Activated CD4-positive, alpha-beta T cell treated with anti-CD3 and anti-CD28 coated beads for 48 hours (primary cell): ENCODE measurements at places on chromosomes 3 and 15.

- no peak for DNase-seq
Measured at GRCh38 chr3:184239708-184240107, 9.1 kb downstream of the ALG3 start.

- DNase-seq, result no peak
Measured at GRCh38 chr15:56356616-56357015, 8.6 kb upstream of the TEX9 start.

- no peak for DNase-seq
Measured at GRCh38 chr15:77120576-77120975, 49.7 kb upstream of the TSPAN3 start.

GRCh38 chr3:149464542-149465328, 9.8 kb upstream of the TM4SF4 start:
- DNase-seq, result no peak

- no peak for DNase-seq
Measured at GRCh38 chr3:181622365-181622764, 89.4 kb upstream of the SOX2 start.

DNA sequence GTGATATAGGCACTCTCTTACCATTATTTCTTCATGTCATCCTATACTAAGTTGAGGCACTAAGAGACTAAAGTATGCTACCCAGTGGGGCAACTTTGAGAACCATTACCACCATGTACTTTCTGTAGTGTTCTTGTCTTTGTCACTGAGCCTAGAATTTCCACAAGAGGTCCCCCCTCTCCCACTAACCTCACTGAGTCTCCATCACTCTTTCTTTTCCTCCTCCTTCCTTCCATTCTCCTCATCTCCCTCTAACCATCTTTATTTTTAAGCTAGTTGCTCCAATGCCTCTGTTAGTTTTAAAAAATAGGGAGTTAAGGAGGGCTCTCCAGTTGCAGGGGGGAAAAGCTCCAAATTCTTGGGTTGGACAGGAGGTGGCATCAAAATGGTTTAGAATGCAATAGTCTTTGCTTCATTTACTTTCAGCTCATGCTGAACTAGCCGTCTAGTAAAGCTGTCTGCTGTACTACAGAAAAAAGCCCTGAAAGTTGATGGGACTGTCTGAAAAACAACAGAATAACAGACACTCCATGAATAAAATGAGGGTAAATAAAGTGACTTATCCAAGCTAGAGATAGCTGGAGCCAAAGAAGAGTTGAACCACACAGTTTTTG, 85.1 kb upstream of the MYRIP start:
- no peak for DNase-seq

GRCh38 chr15:68312701-68313204, 35.2 kb downstream of the FEM1B start:
- no peak for DNase-seq

GRCh38 chr15:69600556-69601085, 148.0 kb downstream of the RPLP1 start:
- no peak for DNase-seq

DNA sequence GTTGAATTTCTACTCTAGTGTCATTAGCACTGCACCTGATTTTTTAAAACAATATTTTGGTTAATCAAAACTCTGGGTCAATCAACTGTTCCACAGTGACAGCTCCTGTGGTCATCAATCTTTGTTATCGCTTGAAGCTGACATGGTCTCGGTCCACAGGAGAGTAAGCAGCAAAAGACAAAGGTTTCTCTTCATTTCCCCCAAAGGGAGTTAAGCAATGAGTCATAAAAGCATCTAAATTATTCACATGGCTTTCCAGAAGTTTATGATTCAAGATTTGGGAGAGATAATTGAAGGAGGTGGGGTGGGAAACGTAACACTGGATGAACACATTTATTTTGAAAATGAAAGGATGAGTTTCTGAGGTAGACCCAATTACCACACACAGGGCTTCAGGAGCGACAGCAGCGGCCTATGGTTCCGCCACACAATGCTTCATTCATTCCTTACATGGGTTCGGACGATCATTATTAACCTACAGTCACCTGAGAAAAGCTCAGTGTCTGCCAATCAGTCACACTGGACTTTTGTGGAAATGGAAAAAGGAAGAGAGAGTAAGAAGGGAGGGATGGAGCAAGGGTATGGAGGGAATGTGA, 505.1 kb downstream of the FHIT start:
- DNase-seq, result no peak

DNA sequence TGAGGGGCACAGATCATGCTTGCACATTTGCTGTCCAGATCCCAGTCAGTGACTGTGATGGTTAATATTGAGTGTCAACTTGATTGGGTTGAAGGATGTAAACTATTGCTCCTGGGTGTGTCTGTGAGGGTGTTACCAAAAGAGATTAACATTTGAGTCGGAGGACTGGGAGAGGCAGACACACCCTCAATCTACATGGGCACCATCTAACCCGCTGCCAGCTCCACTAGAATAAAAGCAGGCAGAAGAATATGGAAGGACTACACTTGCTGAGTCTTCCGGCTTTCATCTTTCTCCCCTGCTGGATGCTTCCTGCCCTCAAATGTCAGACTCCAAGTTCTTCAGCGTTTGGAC, 5.1 kb downstream of the GP9 start:
- DNase-seq, result no peak

DNA sequence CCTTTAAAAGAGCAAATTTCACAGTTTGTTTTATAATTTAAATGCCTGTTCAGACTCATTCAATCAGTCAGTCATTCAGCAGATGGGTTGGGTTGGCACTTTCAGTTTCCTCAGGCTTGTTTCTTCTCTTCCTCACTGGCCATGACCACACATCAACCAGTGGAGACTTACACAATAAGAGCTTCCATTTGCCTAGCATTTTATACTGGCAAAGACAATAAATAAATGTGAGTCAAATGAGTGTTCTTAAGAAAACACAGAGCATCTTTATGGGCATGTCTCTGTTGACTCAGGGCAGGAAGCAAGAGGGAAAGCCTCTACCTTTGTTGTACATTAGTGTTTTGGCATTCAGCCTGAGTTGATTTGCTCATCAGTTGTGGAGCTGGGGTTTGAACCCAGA, 122.6 kb downstream of the EPHB1 start:
- no peak for DNase-seq

DNA sequence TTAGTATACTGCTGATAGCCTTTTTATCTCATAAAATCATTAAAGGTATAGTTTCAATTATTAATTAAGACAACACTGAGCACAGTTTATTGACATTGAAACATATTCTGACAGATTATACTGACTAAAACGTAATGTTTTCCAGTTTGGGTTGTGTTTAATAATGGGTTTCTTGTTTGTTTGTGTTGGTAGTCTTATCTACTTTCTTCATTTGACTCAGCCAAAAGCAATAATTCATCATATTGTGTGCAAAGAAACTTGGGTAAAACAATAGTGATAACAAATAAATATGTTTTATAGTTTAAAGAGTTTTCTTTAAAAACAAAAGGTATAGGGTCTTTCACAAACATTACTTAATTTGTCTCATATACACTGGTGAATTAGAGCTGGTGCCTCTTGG, 629.2 kb upstream of the AGTR1 start:
- no peak for DNase-seq

- DNase-seq, result no peak
Measured at GRCh38 chr15:60957111-60957510, 272.0 kb downstream of the RORA start.

DNA sequence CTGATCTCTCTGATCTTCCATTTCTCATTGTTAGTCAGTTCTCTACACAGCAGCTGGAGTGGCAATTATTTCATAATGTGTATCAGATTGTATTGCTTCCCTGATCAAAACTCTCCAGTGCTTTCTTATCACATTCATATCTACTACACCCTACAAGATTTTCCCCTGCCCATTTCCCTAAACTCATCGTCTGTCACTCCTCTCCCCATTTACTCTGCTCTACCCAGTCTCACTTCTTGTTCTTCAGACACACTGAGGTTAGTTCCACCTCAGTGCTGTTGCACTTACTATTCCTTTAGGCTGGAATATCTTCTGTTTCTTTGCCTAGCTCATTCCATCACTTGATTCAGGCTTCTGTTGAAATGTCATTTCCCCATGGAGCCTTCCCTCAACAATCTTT, 197.1 kb downstream of the SATB1 start:
- DNase-seq, result no peak

GRCh38 chr3:48569808-48570450, 6.3 kb upstream of the UCN2 start:
- no peak for DNase-seq

DNA sequence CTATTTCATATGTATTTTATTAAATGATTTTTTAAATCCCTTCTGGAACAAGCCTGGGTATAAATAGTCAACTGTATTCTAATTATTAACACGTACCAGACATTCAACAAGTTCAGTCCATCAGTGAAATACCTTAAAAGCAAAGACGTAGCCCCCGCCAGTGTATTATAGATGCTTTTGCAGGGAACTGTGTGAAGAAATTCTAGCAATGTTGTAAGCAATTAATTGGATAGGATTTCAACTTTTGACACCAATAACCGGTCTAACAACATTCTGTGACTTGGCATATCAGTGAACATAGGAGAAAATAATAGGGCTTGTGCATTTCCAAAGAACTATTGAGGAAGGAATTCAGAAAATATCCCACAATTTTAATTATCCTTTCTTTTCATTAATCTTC, 67.2 kb upstream of the TGFBR2 start:
- DNase-seq, result no peak

GRCh38 chr15:82177291-82178010, 85.1 kb downstream of the EFL1 start:
- no peak for DNase-seq

- no peak for DNase-seq
Measured at GRCh38 chr3:185058796-185059195, 94.1 kb downstream of the C3orf70 start.

DNA sequence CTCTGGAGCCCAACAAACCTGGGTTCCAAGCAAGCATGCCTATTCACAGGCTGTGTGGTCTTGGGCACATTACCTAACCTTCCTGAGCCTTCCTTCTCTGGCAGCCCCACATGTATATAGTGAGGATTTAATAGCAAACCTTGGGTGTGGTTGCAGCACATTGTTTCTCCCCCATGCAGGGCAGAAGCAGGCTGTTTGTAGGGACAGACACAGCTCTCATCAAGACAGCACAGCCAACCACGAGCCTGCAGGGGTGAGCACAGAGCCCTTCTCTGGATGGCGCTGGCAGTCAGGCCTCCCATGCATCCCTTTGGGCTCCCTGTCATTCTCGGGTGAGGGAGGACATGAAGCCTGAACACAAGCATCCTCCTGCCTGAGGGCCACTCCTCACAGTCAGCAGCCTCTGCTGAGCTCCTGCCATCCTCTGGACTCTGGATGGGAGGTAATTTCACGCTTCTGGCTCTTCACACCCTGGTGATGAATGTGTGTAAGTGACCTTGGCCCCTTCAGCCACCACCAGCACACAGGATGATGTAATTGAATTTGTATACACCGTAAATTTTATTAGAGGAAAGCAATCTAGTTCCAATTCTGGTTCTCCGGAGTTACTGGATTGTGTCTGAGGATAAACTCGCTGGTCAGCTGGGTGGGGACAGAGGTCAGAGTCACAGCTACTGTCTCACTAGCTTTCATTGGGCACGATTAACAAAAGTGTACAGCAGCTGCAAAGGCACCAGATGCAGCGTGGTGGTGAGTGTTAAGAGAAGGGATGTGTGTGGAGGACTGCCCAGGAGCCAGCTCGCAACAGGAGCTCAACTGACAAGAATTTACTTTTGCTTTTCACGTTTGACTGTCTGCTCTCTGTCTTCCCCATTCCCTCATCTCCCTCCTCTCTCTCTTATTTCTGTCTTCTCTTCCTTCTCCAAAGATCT, 118.1 kb downstream of the CLSTN2 start:
- DNase-seq, result no peak

GRCh38 chr15:84034578-84035398, 200.8 kb upstream of the GOLGA6L4 start:
- DNase-seq, result no peak

- peak; percentile 54 for DNase-seq
Measured at GRCh38 chr3:40505599-40506462, at the start of gene ZNF620. ZNF620 (plus strand) TSS chr3:40506039; CDS start chr3:40506353, 314 bp downstream.

GRCh38 chr15:68550498-68551295, 28.1 kb upstream of the CORO2B start:
- peak; percentile 87 for DNase-seq

GRCh38 chr3:86723433-86723832, 267.5 kb downstream of the VGLL3 start:
- no peak for DNase-seq

- no peak for DNase-seq
Measured at GRCh38 chr3:113174304-113174703, 37.1 kb upstream of the BOC start.

DNA sequence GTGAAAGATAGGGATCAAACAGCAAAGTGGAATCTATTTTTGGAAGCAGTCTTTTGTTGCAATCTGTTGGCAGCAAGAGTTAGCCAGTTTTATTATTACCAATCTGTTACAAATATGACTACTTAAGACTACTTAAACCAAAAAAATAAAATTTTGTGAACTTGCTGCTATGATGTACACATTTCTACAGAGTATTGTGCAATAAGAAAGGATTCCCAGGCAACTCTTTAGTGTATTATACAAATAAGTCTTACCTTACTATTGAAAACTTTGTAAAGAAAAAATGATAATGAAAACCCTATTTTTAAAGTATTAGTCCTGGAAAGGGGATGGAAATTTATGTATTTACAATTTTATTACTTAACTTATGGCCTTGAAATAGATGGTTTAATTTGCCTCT, 44.7 kb downstream of the CADM2 start:
- no peak for DNase-seq

DNA sequence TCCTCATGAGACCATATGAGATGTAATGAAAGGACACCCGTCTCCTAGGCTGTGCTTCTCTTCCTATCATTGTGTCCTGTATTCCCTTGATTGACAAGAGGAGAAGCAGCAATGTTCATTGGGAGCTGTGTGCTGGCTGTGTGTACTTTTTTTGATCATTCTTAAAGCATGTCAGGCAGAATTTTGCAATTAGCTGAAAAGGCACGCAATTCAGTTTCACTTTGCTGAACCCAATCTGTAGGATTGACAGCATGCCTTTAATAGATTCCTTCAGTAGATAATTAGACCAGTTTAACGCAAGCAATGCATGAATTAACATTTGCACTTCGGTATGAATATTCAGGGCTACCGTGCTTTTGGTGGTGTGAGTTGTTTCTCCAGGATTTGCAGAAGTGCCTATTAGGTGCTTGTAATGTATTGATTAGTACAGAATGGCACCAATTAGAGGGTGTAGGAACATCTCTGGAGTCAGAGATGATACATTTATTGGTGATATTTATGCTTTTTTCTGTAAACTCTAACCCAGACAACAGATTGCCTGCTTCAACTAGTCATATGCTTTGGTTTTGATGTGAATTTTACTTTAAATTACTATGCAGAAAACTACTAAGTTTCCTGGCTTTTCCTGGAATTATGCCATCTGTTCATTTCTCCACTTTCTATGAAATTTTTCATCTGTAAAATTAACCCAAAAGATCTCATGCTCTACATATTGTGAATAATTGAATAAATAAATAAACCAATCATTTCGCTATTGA, 114.3 kb downstream of the NSUN3 start:
- no peak for DNase-seq

- no peak for DNase-seq
Measured at GRCh38 chr3:53740956-53741355, 105.3 kb downstream of the CHDH start.

- no peak for DNase-seq
Measured at GRCh38 chr15:87349181-87349580, 907.4 kb downstream of the NTRK3 start.

- no peak for DNase-seq
Measured at GRCh38 chr3:46734773-46735172, 17.1 kb upstream of the PRSS50 start.

GRCh38 chr3:81302045-81302444, 459.4 kb downstream of the GBE1 start:
- DNase-seq, result peak; percentile 18
